A549 treated with CORT108297 at 1 μM for 4 hours (cell line): ENCODE measurements at places on chromosomes 11 and 22. TPM values are rescaled to one million over a fixed set of nuclear protein-coding genes. Genes with fewer than 3 reads are reported as not detected.

Gene CASP1
- 0.13 to 0.52 TPM (median 0.32 TPM) in 4 of 5 replicates, not detected in the other for total RNA-seq

Gene GPHA2
- not detected in 5 replicates for total RNA-seq

Gene SYCE3
- 0.23 to 0.34 TPM (median 0.30 TPM) in 3 of 5 replicates, not detected in the others for total RNA-seq

Gene ROBO4
- 0.05 TPM in 1 of 5 replicates, not detected in the others for total RNA-seq

Gene GRIA4
- not detected in 5 replicates for total RNA-seq

Gene NCAM1
- not detected in 5 replicates for total RNA-seq

Gene OR10G7
- total RNA-seq, result not detected in 5 replicates

Gene SCO2
- 2.7 to 9.9 TPM (median 5.5 TPM) in 5 replicates for total RNA-seq

Gene KCNJ11
- total RNA-seq, result 0.30 to 0.60 TPM (median 0.45 TPM) in 5 replicates

Gene DBX1
- not detected in 5 replicates for total RNA-seq

Gene TIMM10B
- 28.6 to 37.0 TPM (median 35.3 TPM) in 5 replicates for total RNA-seq

Gene CTSW
- total RNA-seq, result 0.06 to 0.16 TPM in 2 of 5 replicates, not detected in the others

Gene NRIP3
- 0.81 to 1.2 TPM (median 0.97 TPM) in 5 replicates for total RNA-seq

Gene TXNRD2
- total RNA-seq, result 31.7 to 43.9 TPM (median 37.4 TPM) in 5 replicates
